ENCODE measurements at places on chromosomes 1 and 21.

DNA sequence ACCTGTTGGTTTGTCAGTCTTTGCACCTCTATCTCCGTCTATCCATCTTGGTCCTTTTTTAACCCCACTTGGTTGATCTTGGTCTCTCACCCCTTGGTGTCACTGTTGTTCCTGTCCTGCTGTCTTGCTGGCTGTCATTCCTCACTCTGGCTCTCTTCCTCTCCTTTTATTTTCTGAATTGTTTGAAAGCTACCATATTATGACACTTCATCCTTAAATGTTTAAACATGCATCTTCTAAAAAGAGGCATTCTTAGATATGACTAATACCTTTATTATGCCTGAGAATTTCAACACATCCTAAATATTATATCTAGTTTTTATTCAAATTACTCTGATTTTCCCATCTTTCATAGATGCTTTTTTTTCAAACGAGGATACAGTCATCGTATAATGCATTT lies 37.0 kb downstream of the BACH1 start:
- DNase-seq, result no peak

DNA sequence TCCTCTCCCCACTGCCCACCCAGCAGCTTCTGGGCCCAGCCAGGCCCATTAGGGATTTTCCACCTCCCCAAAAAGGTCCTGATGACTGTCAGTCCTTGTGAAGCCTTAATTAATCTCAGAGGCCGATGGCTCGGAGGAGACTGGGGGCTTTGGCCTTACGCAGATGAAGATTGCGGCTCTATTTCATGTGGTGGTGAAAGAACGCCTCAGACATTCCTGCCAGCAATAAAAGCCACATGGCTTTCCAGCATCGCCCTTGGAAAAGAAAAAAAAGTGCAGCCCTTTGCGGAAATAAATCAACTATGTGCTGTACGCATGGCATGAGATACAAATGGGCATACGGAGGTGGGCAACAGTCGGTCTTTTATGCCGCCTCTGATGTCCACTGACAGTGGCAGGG lies 6.6 kb upstream of the RUNX3 start:
- no peak for DNase-seq

DNA sequence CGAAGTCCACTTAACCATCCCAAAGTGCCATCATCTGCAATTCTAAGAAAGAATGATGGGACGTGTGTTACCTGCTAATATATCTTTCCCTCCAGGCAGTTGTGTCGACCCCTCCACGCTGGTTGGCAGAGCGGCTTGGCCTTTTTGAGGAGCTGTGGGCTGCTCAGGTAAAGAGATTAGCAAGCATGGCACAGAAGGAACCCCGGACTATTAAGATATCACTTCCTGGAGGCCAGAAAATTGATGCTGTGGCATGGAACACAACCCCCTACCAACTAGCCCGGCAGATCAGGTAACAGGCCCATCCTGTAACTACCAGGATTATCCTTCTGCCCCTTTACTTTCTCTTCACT lies 520 bp downstream of the TARS2 start:
- DNase-seq, result no peak

GRCh38 chr21:25422610-25423608 lies 184.4 kb downstream of the MRPL39 start:
- DNase-seq, result no peak

- DNase-seq, result no peak
These were observed 28.4 kb downstream of the ACP6 start for GRCh38 chr1:147641695-147642592.

DNA sequence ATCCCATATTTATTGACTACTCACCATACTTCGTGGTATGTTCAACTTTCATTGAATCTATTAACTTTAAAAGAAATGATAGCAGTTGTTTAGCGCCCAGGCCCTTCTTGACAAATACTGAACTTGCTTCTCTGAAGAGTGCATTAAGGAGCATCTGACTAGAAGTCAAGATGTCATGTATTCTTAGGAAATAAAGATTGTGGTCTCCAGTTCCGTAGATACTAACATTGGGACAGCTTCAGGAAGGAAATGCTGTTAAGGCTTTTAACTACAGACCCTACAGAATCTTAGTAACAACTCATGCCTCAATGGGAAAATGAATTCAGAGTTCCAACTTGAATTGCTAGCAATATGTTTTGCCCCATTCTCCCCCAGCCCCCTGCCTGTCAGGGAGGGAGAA lies 14.8 kb downstream of the LYST start:
- no peak for DNase-seq

- DNase-seq, result no peak
These were observed 118.3 kb upstream of the ATP1A1 start for GRCh38 chr1:116254776-116255175.

DNA sequence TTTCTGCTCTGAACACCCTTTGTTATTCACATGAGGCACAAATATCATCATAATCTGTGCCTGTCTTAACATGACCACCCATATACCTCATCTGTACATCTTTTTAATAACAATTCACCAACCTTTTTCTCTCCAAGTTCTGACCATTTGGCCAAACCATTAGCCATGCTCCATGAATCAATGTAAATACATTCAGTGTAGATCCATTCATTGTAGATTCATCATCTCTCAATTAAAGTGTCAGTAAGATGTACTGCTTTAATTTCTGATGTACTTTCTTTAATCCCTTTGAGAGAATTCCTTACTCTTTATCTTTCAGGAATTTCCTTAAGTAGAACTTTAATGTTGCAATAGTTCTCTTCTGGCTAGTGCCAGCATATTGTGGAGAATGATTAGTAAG lies 126.2 kb upstream of the LRRC7 start:
- no peak for DNase-seq

DNA sequence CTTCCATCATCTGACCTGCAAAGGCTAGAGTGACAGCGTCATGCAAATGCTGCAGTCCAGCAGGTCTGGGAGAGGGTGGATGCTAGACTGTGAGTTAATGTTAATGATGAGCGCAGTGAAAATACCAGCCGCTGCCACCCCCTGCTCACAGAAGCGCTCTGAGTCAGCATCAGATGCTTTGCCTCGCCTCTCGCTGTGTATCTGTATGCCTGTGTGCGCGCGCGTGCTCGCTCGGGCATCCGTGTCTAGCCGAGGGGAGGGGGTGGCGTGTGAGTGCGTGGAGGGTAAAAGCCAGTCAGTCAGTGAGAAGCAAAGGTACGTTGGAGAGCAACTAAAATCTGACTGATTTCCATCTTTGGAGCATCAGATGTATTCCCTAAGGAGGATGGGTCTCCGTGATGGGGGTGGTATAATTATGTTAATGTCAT lies 858.7 kb downstream of the USP25 start:
- no peak for DNase-seq

- no peak for DNase-seq
These were observed 195.1 kb upstream of the FMN2 start for GRCh38 chr1:239896569-239896968.

DNA sequence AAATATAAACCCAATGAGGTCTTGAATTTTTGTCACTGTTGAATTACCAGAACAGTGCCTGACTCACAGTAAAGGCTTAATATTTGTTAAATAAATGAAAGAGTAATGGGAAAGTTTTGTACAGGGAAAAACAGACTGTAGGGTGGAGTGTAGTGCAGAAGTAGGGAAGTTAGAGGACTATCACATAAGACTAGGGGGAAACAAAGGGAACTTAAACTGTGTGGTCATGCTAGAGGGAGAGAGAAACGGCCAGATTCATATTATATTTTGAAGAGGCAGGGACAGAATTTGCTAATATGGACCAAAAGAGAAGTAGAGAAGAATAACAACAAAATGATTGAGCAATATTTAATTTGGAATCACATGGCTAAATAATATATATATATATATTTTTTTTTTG lies 14.8 kb downstream of the CTSK start:
- no peak for DNase-seq

GRCh38 chr1:206839006-206839560 lies 26.3 kb upstream of the IL20 start:
- no peak for DNase-seq

- DNase-seq, result no peak
These were observed 1496.4 kb downstream of the MRPL39 start for GRCh38 chr21:24110846-24111245.

DNA sequence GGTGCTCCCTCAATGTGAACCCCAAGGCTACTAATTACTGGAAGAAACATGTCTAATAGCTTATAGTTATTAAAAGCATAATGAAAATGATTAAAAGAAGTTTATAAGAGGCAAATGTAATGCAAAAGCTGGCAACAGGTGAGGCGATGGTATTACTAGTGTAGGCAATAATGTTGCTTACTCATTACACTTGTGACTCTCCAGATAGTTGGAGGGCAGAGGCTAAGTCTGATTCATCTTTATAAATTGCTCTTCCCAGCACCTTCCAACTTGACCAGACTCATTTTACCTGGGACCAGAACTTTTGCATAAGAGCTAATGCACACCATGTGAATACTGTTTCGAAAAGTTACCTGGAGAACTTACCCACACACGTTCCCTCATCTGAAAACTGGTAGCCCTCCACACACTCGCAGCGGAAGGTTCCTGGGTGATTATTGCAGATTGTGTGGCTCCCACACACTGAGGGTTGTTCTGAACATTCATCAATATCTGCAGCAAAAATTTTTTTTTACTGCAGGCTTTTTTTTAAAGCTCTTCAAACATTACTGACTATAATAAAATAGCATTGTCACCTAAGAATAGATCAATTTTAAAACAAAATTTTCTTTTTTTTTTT lies 48.0 kb downstream of the NID1 start:
- DNase-seq, result no peak

- DNase-seq, result no peak
These were observed 92.4 kb upstream of the ERG start for GRCh38 chr21:38590449-38591217.

DNA sequence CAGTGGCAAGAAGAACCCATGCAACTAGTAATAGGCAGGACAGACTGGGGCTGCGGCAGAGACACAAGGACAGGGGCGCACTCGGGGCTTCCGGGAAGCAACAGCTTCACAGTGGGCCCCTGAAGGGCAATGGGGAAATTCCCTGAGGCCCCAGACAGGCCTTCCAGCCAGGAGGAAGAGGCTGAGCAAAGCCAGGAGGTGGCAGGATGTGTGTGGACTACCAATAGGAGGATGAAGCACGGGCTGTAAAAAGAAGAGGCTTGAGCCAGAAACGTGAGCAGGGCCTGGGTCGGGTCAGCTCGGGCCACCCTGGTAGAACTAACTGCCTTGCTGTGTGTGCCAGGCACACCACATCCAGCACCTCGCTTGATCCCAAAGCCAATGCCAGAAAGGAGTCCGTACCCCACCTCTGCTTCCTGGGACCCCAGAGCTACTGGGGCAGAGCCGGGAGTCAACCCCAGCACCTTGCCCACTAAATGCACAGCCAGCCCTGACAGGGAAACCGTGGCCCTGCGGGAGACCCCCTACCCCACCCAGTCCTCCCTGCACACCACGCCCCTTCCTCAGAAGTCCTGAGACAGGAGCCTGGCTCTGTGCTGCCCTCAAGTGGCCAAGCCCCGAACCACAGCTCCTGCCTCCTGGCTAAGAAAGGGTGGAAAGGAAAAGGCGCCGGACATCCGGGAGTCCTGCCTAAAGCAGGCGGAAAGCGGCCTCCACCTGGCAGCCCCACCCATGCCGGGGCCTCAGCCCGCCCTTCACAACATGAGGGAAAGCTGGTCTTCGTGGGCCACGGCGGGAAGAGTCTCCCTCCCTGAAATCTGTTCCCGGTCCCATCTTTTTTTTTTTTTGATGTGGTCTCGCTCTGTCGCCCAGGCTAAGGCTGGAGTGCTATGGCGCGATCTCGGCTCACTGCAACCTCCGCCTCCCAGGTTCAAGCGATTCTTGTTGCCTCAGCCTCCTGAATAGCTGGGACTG lies 33.7 kb downstream of the TTC39A start:
- peak; percentile 54 for DNase-seq

DNA sequence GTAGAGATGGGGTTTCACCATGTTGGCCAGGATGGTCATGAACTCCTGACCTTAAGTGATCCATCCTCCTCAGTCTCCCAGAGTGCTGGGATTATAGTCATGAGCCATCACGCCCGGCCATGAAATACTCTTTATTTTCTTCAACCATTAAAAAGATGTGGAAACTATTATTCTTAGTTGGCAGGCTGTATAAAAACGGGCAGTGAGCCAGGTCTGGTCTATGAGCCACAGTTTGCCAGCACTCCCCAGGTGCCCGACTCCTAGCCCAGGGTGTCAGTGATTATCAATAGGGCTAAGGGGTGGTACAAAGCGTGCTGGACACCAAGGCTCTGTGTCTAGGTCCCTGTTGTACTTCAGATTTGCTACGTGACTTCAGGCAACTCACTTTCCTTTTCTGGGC lies 3.7 kb upstream of the TMEM61 start:
- DNase-seq, result peak; percentile 43

- peak; percentile 36 for DNase-seq
These were observed 47.6 kb downstream of the B3GALT5 start for GRCh38 chr21:39660191-39660980.

DNA sequence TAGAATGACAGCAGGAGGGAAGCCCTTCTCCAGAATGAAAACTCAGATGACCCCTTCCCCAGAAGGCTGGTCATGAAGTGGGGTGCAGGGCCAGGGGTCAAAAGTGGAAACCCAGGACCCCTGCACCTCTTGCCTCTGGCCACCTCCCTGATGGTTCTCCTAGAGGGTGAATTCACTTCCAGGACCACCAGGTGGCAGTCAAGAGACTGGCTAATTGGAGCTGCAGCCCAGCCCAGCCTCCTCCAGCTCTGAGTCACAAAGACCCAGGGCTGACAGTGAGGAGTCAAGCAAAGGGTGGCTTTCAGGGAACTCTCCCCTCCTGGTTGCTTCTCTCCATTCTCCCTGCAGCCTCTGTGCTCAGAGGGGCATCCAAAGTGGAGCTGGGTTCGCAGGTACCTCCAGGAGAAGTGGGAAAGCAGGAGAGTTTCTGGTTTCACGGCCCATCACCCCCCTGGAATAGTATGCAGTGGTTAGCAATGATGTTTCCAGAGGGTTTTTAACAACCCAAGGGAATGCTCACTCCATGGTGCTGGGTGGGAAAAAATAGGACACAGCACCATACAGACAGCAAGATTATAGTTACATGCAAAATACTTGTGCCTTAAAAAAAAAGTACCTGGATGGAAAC lies 6.1 kb upstream of the EPHB2 start:
- peak; percentile 13 for DNase-seq

GRCh38 chr1:203124011-203124410 lies 3.5 kb upstream of the ADORA1 start:
- no peak for DNase-seq

DNA sequence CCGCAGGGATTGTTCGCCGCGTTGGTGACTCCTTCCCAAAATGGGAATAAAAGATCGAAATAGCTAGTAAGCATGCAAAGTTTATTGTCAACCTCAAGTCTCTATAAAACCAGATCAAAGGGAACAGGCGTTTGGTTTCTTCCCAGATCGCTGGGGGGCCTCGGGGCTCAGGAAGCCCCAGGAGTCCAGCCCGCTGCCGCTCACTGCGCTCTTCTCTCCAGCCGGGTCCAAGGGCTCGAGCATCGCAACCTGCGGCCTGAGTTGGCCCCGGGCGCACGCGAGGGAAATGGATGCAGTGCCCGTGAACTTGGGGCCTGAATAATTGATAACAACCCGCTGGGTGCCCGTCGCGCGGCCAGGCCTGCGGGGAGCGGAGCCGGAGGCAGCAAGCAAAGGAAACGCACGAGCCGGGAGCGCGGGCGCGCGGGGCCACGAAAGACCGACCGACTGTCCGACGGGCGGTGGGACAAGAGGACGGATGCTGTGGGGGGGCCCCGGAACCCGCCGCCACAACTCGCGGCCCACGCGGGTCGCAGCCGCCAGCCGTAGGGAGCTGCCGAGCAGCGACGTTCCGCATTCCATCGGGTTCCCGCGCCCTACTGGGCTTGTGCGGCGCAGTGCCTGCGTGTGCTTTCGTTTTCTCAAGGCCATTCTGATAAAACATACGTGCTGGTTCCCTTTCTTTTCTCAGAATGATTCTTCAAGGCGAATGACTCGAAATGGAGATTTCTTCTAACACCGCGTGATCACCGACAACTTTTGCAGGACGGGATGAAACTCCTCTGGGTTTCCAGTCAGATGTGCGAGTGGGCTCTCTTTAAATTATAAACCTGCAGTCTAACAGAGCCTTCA lies 14.0 kb upstream of the ALX3 start:
- no peak for DNase-seq

Data from NCI-H2081 treated with DMSO at 0.1 percent for 48 hours (cell line).